ENCODE measurements at places on chromosomes 4 and X.

DNA sequence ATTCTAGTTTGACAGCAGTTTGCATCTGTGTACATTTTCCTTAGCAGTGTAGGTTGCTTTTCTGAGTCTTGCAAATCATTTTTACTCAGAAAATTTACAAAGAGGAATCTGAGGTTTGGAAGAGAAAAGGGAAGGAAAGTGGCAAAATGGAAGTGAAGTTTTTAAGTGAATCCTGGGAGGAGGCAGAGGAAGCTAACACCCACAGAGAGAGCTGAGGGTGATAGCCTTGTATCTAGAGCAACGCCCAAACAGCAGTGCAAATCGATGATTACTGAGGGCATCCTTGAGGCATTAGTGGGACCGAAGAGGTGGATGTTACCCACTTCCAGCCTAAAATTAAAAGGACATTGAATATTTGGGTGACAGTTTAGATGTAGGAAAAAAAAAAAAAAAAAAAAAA lies 31.8 kb downstream of the KLF3 start:
- DNase-seq: no peak

GRCh38 chrX:81261576-81261975 lies 59.7 kb downstream of the SH3BGRL start:
- no peak for DNase-seq

DNA sequence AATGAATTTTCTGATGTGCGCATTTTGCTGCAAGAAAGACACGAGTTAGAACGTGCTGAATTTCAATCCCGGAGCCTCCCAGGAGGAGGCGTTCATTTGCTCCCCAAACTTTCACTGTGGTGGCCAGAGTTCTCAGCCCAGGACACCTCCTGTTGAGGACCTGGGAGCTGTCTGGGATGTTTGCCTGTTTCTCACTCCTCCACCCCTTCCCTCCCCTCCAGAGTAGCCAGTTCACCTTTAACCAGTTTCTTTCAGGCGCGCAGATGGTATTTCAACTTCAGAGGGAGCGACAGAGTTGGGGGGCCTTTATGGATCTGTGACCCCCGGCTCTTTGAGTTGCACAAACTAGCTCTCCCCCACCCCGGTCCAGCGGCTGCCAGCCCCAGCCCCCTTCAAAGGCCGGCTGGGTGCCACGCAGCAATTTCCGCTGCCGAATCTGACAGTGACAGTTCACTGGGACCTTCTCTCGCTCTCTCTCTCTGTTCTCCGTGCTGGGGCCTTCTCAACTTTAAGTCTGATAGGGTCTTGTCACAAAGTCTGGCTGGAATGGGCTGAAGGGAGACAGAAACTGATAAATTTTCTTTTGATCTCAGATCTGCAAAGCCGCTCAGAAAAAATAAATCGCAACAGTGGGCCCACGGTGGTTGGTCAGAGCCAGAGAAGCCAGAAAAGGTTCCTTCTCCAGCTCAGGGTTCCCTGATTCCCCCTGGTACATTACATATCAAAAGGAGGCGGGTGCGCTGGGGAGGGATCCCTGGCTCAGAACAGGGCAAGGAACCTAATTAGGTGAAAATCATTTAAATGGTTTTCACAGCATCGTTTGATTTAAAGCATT lies 100.0 kb upstream of the STX18 start:
- DNase-seq: no peak

DNA sequence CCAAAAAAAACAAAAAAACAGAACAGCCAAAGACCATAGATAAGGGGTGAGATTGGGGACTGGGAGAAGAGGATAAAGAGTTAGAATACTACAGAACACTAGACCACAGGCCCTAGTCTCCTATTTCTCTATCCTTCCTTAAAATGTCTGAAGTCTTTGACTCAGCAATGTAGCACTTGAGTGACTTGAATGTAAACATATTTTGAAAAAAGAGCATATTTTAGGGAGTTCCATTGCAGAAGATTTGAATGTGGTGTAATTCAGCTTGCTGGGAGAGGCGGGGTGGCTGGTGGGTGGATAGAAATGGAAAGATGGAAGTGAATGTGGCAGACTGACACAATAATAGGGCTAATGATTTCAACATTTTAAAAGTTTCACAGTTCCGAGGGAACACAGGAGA lies 144.9 kb downstream of the CHIC2 start:
- DNase-seq: no peak

DNA sequence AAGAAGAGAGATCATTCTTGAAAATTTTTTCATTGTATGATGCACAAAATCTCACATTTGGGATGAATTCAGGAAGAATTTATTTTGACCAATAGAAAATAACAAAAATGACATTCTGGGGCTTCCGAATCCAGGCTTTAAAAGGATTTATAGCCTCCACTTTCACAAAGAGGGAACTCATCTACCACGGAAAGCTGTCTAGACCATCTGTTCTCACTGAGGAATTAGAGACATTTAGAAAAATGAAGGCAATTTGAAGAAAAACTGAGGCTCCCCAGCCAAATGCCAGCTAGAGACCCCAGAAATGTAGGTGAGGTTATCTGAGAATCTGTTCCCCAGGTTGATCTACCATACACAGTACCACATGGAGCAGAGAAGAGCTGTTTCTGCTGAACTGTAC lies 464.3 kb downstream of the TMA16 start:
- no peak for DNase-seq

DNA sequence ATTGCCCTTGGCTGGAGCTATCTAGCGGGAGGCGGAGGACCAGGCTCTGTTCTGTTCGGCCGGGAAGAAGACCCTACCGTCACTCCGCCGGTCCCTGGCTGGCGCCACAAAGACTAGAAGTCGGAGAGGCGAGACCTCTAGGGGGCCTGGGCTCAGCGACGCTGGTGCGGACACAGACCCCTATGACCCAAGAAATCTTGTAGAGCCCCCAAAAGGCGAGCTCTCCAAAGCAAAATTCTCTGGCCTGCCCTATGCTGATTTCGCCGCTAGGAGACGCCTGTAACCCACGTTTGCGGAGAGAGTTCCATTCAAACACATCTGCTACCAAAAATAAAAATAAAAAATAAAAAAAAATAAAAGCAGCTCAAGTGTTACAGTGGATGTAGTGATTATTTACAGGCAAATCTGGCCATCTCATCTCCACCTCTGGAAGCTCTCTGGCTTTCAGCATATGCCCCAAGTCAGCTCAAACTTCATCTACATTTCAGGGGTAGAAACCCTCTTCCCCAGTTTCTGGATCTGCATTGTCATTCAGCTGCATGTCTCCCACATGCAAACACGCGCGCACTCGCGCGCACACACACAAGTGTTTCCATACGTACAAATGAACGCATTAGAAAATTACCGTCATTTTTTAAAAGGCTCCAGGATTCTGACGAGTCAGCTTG lies 2.4 kb upstream of the PCDH10 start:
- DNase-seq: no peak

- DNase-seq: no peak
These were observed 11.0 kb downstream of the DHRSX start for GRCh38 chrX:2489446-2490445.

DNA sequence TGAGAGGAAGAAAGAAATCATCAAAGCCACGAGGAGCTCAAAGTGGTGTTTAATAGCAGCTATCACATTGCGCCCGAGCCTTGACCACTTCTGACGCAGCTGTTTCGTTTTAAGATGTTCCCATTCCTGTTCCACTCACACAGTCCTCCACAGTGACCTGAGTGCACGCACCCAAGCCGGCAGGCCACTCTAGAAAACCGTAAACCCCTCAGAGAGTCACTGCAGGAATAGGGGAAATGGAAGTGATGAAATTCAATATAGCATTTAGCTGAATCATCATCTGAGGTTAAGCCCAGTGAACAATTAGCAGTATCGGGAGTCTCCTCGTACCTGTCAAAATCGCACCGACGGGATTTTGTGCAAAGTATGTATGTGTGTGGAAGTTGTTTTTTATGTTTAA lies 17.9 kb upstream of the HAND2 start:
- DNase-seq: no peak

All from effector CD4-positive, alpha-beta T cell (primary cell).